ENCODE measurements at places on chromosomes 3 and 15.

- DNase-seq, result no peak
Measured at GRCh38 chr15:77112838-77113504, 42.1 kb upstream of the TSPAN3 start.

DNA sequence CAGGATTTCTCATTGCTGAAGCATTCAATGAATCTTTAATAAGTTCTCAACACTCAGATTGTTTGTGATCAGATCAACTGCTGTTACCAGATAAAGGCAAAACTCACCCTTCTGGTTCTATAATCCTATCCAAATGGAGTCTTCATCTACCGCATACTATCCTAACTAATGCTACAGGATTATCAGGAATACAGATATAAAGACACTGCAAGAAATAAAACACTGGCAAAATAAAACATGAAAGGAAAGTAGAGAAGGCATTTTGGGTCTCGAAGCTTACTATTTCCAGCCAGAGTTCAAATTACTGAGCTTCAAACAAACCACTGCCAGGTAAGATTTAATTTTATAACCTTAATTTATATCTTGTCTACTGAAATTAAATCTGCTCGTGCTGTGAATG, 524 bp downstream of the CHRM5 start:
- no peak for DNase-seq

GRCh38 chr15:68228971-68229385, 550 bp downstream of the CLN6 start:
- DNase-seq, result no peak

DNA sequence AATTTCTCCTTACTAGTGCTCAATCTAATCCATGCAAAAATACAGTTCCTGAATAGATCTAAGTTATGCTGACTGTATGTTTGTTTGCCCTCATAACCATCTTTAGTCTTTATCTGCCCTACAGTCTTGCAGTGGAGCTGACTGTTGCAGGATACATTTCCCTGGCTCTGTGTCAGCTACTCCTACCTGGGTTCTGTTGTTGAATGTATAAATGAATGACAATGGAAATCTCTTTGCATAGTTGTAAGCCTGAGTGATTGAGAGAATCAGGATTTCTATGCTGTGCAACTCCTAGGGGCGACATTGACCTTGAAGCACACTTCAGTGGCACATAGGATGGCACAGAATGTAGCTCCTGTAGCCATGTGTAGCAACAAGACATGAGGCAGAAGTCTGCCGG, 16.0 kb upstream of the ZBBX start:
- DNase-seq, result no peak

DNA sequence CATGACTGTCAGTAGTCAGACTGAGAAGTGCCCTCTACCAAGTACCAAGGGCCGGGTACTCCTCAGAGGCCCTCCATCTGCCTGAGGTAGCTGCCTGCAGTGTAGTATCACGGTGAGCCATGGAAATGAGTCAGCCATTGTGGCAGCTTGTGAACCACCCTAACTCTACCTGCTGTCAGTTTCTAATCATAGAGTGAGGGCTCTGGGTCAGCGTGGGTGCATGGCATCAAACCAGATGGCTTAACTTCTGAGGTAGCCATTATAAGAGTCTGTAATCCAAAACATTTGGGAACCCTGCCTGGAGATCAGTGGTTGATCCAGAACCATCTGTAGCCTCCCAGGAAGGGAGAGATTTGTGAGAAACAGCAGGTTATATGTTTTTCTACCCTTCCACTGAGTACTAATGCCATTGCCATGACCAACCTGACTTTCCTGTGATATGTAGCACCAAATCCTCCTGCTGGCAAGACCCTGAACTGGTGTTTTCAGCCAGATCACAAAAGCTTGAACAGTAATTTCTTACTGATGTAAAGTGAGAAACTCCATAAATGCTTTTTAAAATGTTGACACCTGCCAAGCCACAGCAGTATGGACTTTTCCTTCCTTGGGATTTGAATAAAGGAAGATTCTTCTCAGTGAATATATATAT, 38.9 kb downstream of the ABHD2 start:
- DNase-seq, result no peak

- no peak for DNase-seq
Measured at GRCh38 chr3:125179143-125179883, 33.2 kb downstream of the SLC12A8 start.

GRCh38 chr15:48541341-48542278, 103.9 kb downstream of the FBN1 start:
- peak; percentile 86 for DNase-seq
